ENCODE measurements at places on chromosomes 7 and 10. TPM values are rescaled to one million over a fixed set of nuclear protein-coding genes. Genes with fewer than 3 reads are reported as not detected.
A peak's percentile ranks its signal among the peaks of the same experiment; 100 is the strongest.

DNA sequence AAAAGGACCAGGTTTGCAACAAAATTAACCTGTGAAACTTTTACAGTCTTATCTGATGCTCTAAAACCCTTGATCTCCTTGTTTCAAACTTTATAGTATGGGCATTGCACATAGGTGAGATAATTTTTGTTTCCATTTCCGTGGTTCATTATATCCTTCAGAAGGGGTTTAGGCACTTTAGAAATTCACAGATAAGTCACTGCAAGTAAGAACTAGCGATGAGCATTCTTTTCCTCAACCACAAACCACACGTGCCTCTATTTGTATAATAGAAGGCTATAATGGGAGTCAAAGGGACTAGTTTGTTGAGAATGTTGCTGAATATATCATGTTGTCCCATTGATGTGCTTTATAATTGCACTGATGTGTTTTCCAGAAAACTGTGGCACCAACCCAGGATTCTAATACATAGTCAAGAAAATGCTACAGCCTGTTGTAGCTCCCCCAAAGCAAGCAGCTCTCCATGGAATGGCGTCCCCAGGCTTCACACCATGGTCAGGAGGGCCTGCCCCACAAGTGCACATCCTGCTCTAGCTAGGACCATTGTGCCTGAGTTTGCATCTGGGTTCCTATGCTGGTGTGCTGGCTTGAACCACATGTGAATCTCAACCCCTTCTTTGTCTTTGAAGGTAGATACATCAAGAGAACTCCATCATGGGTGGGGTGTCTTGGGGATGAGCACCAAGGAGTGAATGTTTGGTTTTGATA, 14.0 kb upstream of the ATXN7L1 start:
- DNase-seq: no peak

Gene ACBD7
- total RNA-seq: 10.7 TPM

- DNase-seq: no peak
Measured at GRCh38 chr10:69858201-69858600, 56.5 kb downstream of the COL13A1 start.

DNA sequence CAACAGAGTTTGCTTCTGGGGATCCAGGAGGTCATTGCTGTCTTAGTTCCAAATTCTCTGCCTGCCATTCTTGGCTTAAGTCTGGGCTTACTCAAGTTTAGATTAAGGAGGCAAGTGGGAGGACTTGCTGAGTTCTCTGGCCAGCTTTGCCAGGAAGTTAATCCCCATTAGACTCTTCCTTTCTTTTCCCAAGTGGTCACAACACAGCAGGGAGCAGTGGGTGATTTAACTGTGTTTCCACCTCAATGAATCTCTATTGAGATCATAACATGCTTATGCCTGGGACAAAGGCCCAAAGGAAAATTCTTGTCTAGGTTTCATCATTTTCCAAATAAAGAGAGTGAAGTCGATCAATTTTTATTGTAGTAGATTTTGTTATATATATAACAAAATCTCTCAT, 1159.6 kb downstream of the SORCS3 start:
- no peak for DNase-seq

DNA sequence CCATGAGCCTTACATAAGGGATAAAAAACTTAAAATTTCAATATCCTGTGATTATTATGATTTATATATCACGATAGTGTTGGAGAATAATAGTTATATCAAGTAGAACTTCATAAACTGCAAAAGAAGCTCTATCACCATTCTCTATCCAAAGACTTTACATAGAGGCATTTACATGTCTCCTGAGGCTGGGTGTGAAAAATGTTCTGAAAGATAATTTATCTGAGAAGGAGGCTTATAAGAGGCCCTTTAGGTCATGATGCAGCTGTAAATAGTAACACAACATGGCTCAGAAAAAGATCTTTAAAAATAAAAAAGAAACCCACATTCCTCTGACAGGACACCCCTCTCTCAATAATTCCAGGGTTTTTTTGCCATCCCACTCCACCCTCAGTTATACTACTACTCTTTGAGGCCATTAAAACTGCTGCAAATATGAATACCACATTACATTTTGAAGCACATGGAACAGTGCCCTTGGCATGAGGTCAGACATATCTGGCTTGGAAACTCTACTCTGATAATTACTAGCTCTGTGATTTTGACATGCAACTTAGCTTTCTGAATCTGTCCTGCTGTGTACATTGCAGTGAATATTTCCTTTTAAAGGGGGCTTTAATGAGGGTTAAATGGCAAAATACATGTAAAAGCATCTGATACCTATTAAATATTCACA, 55.5 kb downstream of the SLC16A12 start:
- no peak for DNase-seq

- DNase-seq: no peak
Measured at GRCh38 chr7:69803699-69804516, 205.6 kb downstream of the AUTS2 start.

GRCh38 chr7:140673063-140673773, 473 bp downstream of the ADCK2 start:
- DNase-seq: peak; percentile 38

GRCh38 chr10:131113709-131114291, 197.7 kb downstream of the TCERG1L start:
- DNase-seq: no peak

Gene SP4
- total RNA-seq: 19.2 TPM

Gene PIK3CG
- total RNA-seq: not detected

DNA sequence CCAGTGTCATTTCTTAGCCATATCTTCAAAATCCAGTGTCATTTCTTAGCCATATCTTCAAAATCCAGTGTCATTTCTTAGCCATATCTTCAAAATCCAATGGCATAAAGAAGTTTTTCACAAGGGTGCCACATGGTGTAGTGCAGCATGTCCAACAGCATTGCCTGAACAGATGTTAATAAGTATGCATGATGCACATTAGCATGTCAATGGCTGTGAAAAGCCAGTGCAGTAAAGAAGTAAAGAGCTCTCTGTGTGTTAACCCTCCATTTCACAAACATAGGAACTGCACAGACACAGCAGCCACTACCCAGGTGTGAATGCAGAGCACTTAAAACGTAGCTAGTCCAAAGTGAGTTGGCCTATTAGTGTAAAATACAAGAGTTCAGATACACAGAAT, 89.8 kb downstream of the GNAI1 start:
- DNase-seq: no peak

- DNase-seq: no peak
Measured at GRCh38 chr7:68707159-68707558, 891.1 kb upstream of the AUTS2 start.

DNA sequence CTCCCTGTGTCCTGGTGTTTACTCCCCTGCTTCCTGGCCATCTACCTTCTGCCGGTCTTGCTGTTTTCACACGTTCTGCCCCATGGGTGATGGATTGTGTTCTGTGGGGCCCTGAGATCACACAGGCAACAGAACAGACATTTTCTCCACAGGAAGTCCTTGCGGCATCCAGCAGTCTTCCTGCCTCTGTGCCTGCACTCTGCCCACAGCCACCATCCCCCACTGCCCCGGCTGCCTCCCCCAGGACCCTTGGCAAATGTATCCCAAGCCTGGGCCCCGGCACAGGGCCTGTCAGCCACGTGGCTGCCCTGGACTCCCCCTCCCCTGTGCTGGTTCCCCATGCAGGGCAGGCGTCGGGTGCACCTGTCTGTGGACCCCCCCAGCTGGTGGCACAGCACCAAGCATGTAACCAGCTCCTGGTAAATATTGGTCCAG, 184.2 kb downstream of the WDR37 start:
- no peak for DNase-seq

GRCh38 chr10:84715911-84716310, 387.5 kb downstream of the CCSER2 start:
- DNase-seq: peak; percentile 18

Gene CHST3
- 12.9 TPM for total RNA-seq

- DNase-seq: no peak
Measured at GRCh38 chr7:155216475-155217272, 81.0 kb upstream of the INSIG1 start.

- DNase-seq: no peak
Measured at GRCh38 chr10:70579234-70580002, 23.1 kb downstream of the PRF1 start.

DNA sequence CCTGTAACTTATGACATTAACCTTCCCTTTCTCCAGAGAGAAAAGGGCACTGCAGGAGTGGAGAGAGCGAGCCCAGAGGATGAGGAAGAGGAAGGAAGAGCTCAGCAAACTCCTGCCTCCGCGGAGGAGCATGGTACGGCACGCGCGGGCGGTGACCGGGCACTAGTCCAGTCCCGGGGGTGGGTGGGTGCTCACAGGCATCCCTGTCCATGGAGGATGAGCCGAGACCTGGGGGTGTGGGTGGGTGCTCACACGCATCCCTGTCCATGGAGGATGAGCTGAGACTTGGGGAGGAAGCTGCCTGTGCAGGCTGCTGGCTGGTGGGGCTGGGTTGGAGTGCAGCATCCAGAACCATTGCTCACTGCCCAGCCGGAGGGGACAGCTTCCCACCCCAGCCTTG, 23.8 kb downstream of the LRRC27 start:
- DNase-seq: no peak

DNA sequence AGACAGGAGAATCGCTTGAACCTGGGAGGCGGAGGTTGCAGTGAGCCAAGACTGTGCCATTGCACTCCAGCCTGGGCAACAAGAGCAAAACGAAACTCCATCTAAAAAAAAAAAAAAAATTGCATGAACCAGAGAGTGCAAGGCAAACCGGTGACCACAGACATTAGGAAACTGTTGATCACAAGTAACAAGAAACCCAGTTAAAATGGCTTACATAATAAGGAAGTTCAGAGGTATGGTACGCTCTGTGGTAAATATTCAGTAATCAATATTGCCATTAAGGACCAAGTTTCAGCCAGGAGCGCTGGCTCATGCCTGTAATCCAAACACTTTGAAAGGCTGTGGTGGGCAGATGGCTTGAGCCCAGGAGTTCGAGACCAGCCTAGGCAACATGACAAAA, 9.2 kb upstream of the NT5C2 start:
- no peak for DNase-seq

Gene SFTPA1
- total RNA-seq: 0.22 TPM

DNA sequence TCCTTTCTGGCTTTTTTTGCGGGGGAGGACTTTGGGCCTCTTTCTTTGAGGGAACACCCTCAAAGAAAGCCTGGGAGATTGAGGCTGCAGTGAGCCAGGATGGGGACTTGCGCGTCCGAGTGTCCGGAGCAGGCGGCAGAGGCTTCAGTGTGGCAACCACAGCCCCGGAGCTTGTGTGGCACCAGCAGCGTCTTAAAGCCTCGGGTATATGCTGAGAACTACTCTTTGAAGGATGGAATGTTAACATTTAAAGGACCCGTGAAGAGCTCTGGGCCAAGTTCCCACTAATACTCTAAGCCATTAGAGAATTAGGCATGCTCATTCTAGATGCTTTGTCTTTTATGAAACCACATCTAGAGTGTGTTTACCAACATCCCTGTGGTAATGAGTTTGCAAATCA, 168.2 kb downstream of the SEPTIN7 start:
- DNase-seq: no peak

Gene DENND2A
- 39.8 TPM for total RNA-seq

GRCh38 chr7:105521717-105522463, at the start of gene PUS7:
Gene PUS7, minus strand, starts transcription at chr7:105522271. Its CDS starts 13,759 bp downstream, at chr7:105508512.
- peak; percentile 82 for DNase-seq

DNA sequence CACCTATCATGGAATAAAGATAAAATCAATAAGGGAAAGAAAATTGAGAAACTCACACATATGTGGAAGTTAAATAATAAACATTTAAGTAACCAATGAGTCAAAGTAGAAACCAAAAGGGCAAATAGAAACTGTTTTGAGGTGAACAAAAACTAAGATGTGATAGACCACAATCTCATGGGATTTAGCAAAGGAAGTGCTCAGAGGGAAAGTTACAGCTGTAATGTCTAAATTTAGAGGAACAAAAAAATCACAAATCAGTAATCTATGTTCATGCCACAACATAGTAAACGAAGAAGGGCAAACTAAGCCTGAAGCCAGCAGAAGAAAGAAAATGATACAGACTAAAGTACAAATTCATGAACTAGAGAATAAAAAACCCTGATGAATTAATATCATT, 16.3 kb downstream of the CYP3A4 start:
- DNase-seq: no peak

Gene TRIP6
- total RNA-seq: 76.9 TPM

DNA sequence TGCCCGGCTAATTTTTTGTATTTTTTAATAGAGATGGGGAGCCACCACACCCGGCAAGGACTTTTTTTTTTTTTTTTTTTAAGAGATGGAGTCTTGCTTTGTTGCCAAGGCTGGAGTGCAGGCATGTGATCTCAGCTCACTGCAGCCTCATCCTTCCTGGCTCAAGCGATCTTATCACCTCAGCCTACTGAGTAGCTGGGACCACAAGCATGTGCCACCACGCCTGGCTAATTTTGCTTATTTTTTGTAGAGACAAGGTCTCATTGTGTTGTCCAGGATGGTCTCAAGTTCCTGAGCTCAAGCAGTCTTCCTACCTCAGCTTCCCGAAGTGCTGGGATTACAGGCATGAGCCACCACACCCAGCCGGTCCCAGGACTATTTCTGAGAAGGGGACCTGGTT, 9.3 kb upstream of the MCU start:
- DNase-seq: no peak

Gene GBX1
- 2.1 TPM for total RNA-seq

DNA sequence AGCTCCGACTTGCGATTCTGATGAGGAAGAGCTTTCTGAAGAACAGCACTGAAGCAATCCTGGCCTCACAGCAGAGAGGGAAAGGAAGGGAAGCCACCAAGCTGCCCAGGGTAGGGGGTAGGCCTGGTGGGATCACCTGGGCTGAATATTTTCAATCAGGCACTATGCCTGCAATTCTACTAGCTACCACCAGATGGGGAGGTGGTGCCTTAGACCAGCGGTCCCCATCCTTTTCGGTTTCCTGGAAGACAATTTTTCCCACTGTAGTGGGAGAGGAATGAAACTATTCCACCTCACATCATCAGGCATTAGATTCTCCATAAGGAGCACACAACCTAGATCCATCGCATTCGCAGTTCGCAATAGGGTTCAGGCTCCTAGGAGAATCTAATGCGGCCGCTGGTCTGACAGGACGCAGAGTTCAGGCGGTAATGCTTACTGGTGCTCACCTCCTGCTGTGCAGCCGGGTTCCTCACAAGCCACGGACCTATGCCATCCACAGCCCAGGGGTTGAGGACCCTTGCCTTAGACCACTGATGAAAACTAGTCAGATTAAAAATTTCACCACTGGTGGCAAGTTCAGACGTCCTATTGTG, 2.7 kb downstream of the LRRC20 start:
- DNase-seq: no peak

Gene AOC1
- 2.9 TPM for total RNA-seq

Gene SPDYE16
- total RNA-seq: 0.31 TPM

Gene SLC18A2
- total RNA-seq: 0.20 TPM
